ENCODE measurements at places on chromosomes 7 and 10.

GRCh38 chr7:115462301-115463015 is 540.6 kb downstream of the MDFIC start:
- no peak for DNase-seq

DNA sequence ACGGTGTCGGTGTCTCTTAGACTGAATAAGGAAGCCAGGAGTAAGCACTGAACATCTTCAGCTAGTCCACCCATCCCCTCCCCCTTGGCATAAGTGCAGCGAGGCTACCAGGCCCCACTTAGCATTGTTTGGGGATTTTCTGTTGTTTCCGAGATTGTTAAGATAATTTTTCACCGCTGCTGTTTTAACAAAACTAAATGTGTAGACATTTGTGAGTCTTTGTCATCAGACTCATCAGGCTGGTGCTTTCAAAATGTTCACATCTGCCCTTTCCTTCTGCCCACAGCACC is 21.0 kb upstream of the GOT1 start:
- no peak for DNase-seq

- DNase-seq, result no peak
Observed at GRCh38 chr7:33870120-33870519, 35.2 kb upstream of the BMPER start.

DNA sequence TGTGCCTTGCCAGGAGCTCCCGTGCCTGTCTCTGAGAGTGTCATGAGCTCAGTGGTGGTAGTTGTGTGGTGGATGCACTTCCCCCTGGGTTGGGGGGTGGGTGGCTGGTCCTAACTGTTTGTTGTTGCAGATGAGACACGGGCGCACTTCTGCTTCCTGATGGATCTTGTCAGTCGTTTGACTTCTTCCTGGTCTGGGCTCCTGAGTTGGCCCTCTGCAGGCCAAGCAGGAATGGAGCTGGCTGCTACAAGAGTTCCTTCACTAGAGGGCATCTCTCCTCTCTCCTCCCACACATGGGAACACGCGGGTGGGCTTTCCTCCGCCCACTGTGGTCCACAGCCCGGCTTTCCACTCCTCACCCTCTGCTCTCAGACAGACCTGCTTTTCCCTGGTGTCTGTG is 82.0 kb downstream of the BMS1 start:
- peak; percentile 57 for DNase-seq

GRCh38 chr10:92479547-92479946 is 94.3 kb downstream of the IDE start:
- DNase-seq, result no peak

- DNase-seq, result no peak
Observed at GRCh38 chr7:1253681-1254181, 21.1 kb downstream of the UNCX start.

DNA sequence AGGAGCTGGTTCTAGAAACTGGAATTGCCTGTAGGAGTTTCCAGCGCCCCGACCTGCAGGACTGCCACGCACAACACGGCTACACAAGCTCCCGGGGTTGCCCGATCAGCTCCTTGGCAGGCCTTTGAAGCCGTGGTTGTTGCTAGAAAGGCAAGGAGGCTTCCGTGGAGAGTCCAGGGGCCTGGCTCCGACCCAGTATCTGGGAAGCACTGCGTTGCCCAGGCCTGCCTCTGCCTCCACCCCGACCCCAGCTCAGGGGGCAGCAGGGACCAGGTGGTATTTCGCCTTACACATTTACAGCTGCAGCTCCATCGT is 54.4 kb downstream of the PROSER2 start:
- DNase-seq, result no peak

DNA sequence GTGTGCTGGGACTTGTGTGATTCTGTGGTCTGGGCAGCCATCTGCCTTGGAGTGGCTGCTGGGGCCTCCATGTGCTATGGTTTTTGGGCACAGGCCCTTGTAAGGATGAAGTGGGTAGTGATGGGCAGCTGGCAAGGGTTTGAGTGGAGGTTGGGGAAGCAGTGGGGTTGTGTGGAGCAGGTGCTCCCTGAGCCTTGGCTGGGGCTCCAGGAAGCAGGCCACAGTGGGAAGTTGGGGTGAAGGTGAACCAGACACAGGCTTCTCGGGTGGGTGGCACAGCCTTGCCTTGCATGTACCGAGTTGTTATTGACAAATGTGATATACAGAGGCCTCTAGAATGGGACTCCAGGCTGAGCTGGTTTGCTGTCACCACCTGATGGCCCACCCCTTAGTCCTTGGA is 82.3 kb downstream of the ADCY1 start:
- DNase-seq, result no peak

DNA sequence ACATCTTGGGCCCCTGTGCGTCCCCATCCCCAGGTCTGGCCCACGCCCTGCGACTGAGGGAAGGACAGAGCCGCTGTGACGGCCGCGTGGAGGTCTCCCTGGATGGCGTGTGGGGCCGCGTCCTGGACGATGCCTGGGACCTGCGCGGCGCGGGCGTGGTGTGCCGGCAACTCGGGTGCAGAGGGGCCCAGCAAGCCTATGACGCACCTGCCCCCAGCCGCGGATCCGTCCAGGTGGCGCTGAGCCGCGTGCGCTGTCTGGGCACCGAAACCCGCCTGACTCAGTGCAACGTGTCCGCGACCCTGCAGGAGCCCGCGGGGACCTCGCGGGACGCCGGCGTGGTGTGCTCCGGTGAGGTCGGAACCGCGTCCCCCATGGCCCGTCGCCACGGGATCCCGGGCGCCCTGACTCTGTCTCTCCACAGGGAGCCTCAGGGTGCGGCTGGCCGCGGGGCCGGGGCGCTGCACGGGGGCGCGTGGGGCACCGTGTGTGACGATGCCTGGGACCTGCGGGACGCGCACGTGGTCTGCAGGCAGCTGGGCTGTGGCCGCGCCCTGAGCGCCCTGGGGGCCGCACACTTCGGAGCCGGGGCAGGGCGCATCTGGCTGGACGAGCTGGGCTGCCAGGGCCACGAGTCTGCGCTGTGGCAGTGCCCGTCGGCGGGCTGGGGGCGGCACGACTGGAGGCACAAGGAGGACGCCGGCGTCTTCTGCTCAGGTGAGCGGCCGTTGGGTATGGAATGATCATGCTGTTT is 5.9 kb downstream of the SCART1 start:
- DNase-seq, result no peak

DNA sequence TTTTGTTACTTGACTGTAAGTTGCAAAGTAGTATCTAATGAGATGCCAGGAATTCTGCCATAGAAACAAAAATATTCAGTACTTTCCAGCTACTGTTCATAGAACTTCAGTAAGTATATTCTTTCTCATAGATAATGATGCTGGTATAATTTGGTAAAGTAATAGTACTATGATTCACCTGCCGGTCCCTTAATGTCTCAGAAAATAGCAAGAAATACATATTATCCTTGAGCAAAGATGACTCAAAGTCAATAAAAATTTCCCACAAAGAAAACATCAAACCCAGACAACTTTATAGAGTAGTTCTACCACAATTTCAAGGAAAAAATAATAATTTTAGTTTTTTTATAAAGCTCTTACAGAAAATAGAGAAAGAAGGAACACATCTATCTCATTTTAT is 105.4 kb downstream of the EPDR1 start:
- no peak for DNase-seq

DNA sequence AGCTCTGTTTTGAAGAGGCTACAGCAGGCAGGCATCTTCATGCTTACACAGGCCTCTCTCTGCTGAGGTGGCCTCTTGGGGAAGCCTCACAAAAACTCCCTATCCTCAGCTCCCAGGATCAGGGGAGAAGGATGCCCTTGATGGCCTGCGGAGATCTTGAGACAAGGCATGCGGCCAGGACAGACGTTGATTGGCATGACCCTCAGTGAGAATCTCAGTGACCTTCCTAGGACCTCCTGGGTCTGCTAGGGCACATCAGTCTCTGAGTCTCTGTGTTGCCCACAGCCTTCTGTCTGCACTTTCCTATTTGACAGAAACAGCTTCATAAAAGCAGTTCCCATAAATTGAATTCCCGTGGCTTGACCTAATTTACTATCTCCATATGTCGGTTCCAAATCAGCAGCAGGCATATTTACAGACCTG is 1005.8 kb upstream of the C7orf33 start:
- no peak for DNase-seq

GRCh38 chr7:119270644-119271043 is 1002.3 kb upstream of the KCND2 start:
- peak; percentile 91 for DNase-seq

- peak; percentile 63 for DNase-seq
Observed at GRCh38 chr7:114409750-114410149, 4.9 kb upstream of the FOXP2 start.

GRCh38 chr10:95516774-95517373 is 44.3 kb downstream of the SORBS1 start:
- no peak for DNase-seq

DNA sequence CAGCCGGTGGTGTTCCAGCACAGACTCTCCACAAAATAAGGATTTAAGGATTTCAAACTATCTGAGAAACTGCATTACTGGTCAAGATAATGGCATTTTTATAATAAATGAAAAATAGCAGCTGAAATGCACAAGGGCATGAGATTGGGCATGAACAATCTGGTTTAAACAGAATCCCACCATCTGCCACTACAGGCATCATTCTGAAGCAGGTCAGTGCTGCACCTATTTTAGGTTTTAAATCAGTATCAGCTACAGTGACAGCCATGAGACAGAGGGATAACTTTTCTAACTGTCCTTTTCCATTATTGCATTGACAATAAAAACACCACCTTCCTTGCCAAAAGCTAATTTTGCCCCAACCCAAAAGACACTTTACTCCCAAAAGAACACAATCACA is 186.8 kb downstream of the ETV1 start:
- DNase-seq, result no peak

GRCh38 chr10:3197348-3198003 is 24.9 kb upstream of the PITRM1 start:
- DNase-seq, result peak; percentile 79

GRCh38 chr10:124999433-125000365 is 57.8 kb downstream of the ZRANB1 start:
- DNase-seq, result no peak

- peak; percentile 98 for DNase-seq
Observed at GRCh38 chr7:41107330-41107937, 595.5 kb downstream of the INHBA start.

GRCh38 chr7:5595545-5596045 is 172.0 kb upstream of the TNRC18 start:
- peak; percentile 82 for DNase-seq

- no peak for DNase-seq
Observed at GRCh38 chr10:75655791-75656451, 224.5 kb downstream of the LRMDA start.

- DNase-seq, result no peak
Observed at GRCh38 chr7:6384327-6384726, 63.4 kb downstream of the DAGLB start.

GRCh38 chr10:131972474-131973071 is 9.2 kb downstream of the BNIP3 start:
- no peak for DNase-seq

DNA sequence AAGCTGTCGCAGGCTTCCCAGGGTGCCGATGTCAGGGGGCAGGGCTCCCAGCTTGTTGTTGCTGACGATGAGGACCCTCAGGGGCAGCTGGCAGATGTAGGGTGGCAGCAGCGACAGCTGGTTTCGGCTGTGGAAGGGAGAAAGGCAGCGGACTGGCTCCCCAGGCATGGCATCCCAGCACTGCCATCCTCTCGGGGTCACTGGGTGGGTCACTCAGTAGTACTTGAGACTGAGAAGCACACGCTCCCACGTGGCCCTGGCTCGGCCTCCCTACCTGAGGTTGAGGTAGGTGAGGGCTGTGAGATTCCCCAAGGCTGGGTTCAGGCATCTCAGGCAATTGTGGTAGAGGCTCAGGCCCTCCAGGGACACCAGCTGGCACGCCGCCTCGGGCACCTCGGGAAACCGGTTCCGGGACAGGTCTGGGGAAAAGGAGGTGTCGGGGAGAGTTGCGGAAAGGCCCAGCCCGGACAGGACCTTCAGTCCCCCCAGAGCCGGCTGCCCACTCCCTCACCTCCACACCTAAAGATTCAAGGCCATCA is 3.8 kb downstream of the LRCH4 start:
- peak; percentile 47 for DNase-seq

DNA sequence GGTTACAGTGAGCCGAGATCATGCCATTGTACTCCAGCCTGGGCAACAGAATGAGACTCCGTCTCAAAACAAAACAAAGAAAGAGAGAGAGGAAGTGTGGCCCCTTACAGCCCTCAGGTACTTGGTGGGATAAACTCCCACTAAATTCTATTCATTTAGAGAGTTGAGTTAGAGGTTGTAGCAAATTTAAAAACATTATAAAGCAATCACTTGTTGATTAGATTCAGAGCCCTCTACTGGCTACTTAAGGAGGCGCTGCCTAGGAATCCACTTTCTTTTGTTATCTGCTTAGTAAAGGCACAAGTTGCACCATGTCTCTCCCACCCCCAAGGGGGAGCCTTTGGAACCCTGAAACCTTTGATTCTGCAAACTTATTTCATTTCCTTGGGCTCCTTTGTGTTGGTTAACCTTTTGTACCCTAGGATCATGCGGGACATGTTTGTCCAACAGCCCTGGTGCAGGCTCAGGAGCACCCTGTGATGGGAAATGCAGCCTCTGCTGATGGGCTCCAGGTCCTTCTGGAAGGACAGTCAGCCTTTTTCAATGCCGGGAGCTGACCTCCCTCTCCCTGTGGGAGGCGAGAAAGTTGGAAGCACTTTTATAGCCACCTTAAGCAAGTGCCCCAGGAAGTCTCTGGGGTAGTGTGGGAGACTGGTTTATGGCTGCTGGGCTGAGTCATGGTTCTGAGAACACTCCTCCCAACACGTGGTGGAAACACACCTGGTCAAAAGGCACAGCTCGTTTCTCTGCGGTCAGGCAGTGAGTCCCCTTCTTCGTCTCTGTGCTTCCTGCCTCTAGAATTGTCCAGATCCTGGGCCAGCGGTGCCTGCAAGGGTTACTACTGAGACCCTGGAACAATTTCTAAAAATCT is 2.3 kb downstream of the HKDC1 start:
- DNase-seq, result peak; percentile 94

DNA sequence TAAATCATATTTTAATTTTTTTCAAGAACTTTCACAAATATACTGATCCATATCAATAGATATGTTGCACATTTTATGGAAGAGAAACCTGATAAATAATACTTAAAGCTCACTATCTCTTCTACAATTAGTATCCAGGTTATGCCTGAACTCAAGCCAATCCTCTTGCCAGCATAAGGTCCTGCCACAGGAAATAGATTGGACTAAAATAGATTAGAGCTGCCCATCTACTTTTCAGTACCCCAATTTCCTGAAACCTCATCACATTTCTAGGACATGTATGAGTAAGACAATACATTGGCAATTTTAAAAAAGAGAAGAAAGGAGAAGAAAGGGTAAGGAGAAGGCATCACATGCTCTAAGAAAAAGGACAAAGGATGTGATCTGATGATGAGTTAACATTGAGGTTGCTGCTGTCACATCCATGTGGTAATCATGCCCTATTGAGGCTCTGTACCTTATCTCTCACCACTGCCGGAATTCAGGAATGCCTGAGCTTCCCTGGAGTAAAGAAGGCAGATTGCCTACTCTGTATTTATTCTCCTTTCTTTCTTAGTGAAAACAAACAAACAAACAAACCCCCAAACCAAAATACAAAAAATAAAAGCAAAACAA is 199.7 kb downstream of the ANK3 start:
- no peak for DNase-seq
